ENCODE measurements at places on chromosomes 16 and 17.

DNA sequence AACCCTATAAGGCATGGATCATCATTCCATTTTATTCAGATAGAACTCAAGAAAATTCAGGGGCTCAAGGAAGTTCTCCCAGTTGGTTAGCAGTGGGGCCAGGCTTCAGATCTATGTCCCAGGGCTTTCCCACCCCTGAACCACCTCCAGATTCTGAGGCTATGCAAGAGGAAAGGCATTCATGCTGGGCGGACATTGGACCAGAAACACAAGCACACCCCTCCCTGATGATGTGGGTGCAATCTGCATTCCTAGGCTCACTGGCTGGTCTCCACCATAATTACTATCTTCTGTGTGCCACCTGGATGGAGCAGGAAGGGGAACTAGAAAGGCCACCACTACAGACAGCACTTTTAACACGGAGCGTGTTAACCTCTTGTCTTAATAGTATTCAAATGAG is 63.2 kb upstream of the ASIC2 start:
- DNase-seq: no peak

GRCh38 chr16:54236773-54237172 is 49.8 kb downstream of the IRX3 start:
- DNase-seq: no peak

DNA sequence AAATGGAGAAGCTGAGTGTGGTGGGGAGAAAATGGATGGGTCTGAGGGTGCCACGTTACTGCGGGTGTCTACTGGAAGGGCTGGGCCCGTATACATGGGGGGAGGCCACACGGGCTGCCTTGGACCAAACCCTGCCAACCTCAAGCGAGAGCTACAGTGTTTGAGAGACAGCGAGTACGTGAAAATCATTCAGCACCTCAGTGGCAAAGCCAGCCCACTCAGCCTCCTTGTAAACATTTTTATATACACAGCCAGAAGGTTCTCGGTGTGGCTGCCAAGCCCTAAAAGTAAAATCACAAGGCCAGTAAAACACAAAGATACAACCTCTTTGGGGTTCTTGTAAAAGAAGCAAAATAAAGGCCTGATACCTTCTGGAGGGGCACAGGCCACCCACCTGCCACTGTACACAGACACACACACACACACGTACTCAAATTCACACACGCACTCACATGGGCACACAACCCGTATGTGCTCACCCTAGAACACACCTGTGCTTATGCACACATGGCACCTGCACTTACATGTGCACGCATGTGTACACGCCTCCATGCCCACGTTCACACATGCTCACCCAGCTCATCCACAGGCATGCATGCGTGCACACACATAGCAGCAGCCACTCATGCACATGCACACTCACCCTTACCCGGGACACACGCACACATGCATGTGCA is 102.8 kb downstream of the GSG1L start:
- DNase-seq: no peak

DNA sequence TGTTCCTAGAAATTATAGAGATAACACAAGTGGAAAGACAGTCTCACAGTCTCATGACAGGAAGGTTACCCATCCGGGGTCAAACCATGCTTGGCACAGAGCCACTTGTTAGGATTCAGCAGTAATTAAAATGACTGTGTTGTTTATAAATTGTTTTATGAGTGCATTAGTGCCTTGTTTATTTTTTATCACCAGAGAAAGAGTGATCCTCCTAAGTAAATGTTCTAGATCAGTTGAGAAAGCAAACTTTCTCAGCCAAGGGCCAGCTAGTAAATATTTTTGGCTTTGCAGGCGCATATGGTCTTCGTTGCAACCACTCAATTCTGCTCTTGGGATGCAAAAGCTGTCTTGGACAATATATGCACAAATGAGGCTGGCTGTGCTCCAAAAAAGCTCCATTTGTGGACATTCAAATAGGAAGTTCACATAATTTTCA is 253.9 kb upstream of the CACNG5 start:
- DNase-seq: no peak

DNA sequence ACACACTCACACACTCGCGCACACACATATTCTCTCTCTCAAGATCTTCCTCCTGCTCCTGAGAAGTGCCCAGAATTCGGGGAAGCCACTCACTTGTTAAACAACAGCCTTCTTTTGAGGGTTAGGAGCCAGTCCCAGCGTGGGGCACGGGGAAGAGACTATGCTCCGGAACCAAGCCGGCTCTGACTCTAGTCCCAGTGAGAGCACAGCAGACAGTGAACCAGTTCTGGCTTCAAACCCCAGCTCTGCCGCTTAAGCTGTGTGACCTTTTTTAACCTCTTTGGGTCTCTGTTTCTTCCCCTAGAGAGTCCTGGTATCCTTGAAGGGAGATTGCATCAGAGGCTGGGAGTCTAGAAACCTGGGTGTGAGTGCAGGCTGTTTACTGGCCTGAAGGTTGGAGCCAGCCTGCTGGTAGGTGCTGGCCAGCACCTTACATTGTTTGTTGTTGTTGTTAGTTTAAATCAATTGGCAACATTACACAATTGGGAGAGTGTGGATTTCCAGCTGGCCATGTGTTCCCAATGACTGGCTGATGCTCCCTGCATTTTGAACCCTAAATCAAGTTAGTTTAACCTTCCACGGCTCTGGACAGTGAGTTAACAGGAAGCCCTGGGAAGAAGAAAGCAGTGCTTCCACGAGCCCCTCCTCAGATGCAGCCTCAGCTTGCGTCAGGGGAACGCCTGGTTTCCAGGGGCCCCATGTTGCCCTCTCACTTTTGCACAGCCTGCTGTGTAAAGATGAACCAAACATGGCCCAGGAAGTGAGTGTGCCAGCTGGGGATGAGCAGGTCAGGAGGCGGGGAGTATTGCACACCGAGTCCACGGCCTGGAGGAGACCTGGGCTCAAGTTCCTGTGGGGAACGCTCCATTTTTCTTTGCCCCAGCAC is 71.5 kb downstream of the GAS7 start:
- peak; percentile 22 for DNase-seq

DNA sequence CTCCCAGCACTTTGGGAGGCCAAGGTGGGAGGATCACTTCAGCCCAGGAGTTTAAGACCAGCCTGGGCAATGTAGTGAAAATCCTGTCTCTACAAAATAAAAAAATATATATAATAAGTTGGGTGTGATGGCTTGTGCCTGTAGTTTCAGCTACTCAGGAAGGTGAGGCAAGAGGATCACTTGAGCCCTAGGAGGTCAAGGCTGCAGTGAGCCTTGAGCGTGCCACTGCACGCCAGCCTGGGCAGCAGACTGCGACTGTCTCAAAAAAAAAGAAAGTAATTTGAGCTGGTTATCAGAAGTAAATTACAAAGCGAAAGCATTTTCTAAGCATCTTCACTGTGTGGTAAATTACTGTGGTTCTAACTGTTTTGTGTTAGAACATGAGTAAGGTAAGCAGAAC is 66.2 kb downstream of the NQO1 start:
- DNase-seq: no peak

GRCh38 chr16:84329843-84330684 is 35.4 kb downstream of the WFDC1 start:
- no peak for DNase-seq

DNA sequence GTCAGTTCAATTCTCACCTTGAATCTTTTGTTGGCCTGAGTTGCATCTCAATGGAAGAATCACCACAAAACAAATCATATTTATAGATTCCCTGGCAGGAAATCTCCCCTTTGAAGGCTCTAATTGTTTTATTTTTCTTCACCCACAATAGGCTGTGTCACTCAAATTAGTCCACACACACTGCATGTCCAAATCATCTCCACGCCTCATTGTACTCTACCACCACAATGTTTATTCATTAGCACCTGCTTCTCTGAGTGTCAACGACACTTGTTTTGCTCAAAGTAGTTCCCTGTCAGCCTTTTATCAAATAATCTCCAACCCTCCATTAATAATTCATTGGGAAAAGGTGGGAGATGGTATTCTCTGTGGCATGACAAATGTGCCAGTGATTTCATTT is 164.3 kb downstream of the ABCC12 start:
- no peak for DNase-seq

- no peak for DNase-seq
Measured at GRCh38 chr16:57848181-57848580, 45.9 kb upstream of the KIFC3 start.

- DNase-seq: no peak
Measured at GRCh38 chr17:49358641-49359247, 3.3 kb downstream of the ZNF652 start.

- DNase-seq: peak; percentile 48
Measured at GRCh38 chr17:50048146-50048720, 7.7 kb upstream of the ITGA3 start.

DNA sequence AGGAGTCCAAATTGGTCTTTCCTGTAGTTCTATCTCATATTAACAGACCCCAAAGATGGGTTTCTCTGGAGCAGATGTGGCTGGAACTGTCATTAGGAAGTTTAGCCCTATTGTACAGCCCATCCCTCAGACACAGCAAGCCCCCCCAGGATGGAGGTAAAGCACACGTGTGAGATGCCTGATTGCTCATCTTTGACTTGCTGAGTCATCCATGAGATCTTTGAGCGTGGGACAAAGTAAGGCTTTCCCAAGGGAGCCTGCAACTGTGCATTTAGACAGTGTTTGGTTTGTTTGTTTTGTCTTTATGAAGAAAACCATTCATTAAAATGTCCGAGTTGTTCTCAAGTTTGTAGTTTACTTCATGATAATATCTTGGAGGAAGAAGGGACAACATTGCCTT is 145.3 kb upstream of the CDH13 start:
- no peak for DNase-seq

DNA sequence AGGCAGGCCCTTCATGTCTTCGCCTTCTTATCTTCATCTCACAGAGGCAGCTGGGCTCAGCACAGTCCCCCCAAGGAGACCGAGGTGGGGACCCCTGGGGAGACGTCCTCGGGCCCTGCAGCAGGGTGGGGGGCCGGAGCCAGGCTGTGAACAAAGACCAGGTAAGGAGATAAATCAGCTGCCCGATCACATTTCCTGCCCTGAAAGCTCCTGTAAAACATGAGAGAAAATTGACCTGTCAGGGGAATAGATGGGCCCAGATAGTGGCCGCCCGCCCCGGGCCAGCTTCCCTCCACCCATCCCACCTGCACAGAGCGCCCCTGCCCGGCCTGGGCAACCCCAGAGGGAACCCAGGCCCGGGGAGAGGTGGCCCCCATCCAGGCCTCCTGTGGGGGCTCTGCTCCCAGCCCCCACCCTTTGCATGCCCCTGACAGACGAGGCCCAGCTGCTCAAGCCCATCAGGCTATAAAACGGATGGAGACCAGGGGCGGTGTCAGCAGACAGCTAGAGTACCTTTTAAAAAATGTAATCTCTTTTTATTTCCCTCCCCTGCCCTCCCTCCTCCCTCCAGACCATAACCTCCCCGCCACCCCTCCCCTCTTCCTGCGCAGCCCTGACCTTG is 18.8 kb upstream of the SLC38A10 start:
- no peak for DNase-seq

DNA sequence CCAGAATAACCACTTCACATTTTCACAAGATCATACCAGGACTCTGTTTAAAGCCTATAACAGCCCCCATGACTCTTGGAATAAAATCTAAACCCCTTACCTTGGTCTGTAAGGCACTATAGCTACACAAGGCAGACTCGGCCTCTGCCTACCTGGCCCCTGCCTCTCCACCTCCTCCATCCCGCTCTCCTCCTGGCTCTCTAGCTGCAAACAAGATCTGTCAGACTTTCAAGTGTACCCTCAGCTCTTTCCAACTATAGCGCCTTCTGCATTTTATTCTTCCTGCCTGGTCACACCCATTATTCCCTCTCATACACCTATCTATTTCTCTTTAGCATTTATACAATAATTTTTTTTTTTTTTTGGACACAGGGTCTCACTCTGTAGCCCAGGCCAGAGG is 8.2 kb downstream of the USP31 start:
- DNase-seq: no peak

DNA sequence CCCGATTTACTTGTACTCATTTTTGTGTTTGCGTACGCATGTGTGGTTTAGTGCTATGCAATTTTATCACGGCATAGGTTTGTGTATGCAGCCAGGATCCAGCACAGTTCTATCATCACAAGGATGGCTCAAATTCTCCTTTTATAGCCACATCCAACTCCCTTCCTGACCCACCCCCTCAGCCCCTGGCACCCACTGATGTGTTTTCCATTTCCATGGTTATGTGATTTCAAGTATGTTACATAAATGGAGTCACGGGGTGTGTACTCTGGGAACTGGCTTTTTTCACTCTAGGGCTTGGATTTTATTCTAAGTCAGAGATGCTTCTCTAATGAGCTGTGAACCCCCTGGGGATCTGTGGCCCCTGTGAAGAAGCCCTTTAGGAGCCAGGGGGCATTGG is 16.8 kb downstream of the IL4R start:
- DNase-seq: no peak

DNA sequence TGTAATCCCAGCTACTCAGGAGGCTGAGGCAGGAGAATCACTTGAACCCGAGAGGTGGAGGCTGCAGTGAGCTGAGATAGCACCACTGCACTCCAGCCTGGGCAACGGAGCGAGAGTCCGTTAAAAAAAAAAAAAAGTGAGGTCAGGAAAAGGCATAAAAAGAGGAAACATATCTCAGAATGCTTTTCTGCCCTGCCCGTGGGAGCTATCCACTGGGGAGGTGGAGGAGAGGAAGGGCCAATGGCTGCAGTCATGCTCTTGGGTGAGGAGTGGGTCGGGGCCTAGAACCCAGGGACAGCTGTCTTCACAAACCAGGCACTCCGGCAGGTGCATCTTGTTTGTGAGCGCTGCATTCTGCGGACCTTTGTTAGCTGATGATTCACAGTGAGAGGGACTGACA is 60.0 kb upstream of the CDC42EP4 start:
- DNase-seq: no peak

- DNase-seq: no peak
Measured at GRCh38 chr17:81537856-81538555, 9.8 kb downstream of the FSCN2 start.

DNA sequence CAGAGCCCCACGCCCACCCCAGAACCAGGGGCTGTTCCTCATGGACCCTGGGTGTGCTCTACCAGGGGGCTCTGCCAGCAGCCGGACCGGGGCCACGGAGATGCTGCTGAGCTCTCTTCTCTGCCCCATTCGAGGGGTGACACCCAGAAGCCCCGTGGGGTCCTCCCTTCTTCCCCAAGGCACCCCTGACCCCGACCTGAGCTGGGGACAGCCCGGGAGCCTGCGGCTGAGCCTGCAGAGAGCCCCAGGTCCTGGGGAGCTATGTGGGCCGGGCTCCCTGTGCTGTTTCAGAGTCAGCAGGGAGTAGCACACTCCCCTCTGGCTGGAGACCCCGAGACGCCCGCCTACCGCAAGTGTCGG is 1.2 kb upstream of the PRR35 start:
- no peak for DNase-seq

- DNase-seq: no peak
Measured at GRCh38 chr16:24953306-24953705, 61.9 kb downstream of the ARHGAP17 start.

- no peak for DNase-seq
Measured at GRCh38 chr16:13205352-13205751, 304.0 kb downstream of the SHISA9 start.

DNA sequence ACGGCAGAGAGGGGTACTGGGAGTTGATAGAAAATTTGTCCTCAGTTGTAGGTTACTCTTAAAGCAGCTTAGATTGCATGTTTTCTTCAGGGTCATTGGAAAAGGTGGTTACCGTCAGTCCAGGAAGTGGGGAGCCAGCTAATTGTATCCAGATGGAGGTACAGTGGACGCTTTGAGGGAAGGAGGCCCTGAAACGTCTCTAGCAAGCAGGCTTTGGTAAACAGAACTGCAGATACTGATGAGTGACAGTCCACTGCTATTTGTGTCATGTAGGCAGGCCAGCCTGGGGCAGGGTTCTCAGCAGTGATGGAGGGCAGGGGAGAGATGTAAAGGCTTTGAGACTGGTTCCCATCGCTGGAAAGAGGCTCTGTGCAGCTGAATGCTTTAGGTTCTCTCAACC is 30.2 kb upstream of the ST6GALNAC1 start:
- DNase-seq: peak; percentile 47
